ENCODE measurements at places on chromosomes 12 and 14. TPM values are rescaled to one million over a fixed set of nuclear protein-coding genes. Genes with fewer than 3 reads are reported as not detected.

DNA sequence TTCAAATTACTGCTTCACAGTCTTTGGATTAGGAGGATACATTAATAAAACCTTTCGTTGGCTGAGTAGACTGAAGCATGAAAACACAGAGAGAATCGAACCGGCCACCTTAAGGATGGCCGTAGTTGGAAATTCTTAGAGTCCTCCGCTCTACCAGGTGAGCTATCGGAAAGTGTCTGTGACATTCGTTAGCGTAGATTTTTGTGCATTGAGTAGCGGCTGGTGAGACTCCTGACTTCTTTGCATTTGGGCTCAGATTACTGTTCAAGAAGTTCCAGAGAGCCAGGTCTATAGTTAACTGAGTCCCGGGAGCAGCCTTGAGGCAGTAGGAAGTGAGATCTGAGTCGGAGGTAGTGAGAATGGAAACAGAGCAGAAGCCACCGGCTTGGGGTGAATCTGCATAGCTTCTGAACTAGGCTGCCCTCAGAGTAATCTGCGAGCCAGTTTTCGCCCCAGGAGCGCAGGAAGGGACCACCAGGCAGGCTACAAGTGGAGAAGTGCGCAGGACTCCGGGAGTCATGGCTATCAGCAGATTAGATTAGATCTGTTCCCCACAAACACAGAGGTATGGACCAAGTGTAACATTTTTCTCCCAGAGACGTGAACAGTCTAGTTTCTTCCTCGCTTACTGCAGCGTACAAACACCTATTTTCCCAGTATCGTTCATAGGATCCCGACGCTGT is 11.0 kb downstream of the OR6S1 start:
- no peak for DNase-seq

- no peak for DNase-seq
These were observed 106.3 kb downstream of the PTPRO start for GRCh38 chr12:15428632-15429031.

DNA sequence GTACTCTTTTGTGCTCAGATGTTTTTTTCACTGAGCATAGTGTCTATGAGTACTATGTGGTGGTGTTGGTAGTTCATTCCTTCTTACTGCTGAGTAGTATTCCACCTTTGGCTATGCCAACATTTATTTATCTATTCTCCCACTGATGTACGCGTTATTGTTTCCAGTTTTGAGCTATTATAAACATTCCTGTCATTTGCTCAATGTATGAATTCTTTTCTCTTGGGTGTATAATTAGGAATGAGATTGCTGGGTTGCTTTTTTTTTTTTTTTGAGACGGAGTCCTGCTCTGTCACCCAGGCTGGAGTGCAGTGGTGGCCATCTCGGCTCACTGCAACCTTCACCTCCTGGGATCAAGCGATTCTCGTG is 37.5 kb upstream of the SLC2A3 start:
- no peak for DNase-seq

DNA sequence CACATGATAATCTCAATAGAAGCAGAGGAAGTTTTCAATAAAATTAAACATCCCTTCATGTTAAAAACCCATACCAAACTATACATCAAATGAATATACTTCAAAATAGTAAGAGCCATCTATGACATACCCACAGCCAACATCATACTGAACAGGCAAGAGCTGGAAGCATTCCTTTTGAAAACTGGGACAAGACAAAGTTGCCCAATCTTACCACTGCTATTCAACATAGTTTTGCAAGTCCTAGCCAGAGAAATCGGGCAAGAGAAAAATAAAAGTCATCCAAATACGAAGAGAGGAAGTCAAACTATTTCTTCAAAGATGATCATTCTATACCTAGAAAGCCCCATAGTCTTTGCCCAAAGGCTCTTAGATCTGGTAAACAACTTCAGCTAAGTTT is 454.7 kb upstream of the PRICKLE1 start:
- no peak for DNase-seq

Gene ZNF410
- 39.1 TPM for total RNA-seq

Gene KIF26A
- 3.7 TPM for total RNA-seq
